Putamen (tissue), 1 donor: ENCODE measurements at places on chromosomes 2 and 18.

DNA sequence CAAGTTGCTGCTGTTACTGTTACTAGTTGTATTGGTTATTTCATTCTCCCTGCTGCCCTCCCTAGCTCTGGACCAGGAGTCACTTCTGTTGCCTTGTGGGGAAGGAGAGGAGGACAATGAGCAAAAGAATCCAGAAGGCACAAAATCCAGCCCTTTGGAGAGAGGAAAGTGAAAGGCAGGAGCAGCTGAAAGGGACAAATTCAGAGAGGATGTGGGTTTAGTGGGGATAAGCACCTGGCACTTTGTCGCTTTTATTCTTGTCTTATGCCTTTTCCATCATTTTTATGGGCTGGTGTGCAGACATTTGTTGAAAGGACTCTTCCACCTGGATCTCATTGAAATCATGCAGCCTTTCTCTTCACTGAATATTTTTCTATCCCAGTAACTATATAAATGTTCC lies 24.3 kb upstream of the LTBP1 start:
- no peak for DNase-seq

DNA sequence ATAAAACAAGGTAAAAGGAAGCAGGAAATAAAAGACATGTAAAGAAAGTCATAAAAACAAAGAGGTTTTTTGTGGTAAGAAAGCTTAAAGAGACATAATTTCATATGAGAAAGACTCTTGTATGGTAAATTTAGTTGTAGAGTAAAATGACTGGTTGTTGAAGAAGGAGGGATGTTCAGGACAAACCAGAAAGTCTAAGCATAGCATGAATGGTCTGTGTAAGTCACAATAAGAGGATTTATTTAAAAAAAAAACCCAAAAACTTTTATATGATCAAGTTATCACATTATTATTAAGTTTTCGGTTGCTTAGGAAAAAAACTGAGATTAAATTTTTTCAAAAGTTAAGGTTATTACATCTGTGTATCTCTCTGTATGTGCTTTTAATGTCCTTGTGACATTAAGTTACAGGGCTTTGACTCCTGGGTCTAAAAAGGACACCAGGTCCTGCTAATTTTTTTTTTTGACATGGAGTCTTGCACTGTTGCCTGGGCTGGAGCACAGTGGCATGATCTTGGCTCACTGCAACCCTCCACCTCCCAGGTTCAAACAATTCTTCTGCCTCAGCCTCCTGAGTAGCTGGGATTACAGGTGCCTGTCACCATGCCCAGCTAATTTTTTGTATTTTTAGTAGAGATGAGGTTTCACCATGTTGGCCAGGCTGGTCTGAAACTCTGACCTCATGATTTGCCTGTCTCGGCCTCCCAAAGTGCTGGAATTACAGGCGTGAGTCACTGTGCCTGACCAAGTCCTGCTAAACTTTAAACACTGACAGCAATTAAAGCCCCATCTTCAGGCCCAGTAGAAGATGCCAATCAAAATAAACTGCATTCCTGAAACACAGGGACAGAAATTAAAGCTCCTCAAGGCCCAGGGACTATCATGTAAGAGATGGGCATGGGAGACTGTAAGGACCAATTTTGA lies 14.2 kb upstream of the OXER1 start:
- DNase-seq: no peak

- DNase-seq: no peak
These were observed 11.2 kb downstream of the RND3 start for GRCh38 chr2:150476286-150476685.

DNA sequence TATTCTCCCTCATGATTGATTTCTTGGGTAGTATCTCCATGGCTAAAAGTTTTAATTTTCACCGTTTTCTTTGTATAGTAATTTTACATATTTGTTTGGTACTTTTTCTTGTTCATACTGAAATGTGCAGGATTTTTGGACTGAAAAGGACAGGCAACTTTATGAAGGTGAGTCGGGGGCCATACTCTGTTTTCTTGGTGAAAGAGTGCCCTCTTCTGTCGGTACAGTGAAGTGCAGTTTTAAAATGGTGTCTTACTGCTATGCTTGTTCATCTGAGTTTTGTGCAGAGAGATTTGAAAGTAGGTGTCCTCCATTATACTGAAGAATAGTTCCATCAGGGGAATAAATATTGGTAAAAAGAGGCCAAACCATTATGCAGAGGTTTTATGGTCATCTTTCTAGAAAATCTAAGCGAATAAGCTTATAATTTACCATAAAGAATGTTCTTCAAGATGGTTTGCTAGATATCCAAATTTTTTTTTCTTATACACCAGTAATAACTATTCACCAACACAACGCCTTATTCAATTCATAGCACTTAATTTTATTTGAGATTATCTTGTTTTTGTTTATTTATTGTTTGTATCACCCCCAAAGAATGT lies 8.7 kb upstream of the SERPINB13 start:
- no peak for DNase-seq

DNA sequence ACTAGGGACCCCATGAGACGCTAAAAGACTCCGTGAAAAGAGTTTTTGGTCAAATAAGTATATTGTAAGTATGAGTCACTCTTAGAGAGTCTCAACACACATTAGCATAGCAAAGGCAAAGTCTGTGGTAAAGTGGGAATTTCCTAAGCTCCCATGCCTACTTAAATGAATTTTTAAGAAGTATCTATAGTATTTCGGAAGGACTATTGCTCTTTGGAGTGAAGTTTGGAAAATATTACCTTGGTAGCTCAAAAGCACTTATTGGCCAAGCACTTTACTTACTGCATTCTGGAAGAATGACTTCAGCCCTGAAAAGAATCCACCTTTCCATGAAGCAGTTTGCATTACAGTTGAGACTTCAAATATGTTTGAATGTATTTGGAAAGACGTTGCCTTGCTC lies 57.1 kb downstream of the CAVIN2 start:
- DNase-seq: no peak

DNA sequence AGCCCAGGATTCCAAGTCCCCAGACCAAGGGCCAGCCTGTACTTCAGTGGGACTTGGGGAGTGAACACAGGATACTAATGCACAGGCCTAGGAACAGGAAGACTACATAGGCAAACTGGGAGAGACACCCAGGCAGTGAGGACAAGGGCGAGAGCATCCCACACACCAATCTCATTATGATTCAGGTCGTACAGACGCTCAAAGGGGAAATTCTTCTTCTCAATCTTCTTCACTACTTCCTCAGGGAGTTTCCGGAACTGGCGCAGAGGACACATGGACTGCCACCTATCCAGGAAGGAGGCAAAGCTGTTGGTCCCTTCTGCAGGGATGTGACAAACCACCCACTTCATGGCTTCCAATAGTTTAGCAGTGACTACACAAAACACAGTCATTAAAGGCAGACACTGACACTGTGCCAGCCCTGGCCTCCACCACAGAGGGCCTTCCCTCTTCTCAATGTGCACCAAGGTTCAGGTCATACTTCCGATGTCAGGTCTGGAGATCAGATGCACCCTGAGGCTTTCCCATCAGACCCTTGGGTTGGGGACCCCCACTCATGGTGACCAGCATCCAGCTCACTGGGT lies 18.0 kb downstream of the SNRNP200 start:
- no peak for DNase-seq

DNA sequence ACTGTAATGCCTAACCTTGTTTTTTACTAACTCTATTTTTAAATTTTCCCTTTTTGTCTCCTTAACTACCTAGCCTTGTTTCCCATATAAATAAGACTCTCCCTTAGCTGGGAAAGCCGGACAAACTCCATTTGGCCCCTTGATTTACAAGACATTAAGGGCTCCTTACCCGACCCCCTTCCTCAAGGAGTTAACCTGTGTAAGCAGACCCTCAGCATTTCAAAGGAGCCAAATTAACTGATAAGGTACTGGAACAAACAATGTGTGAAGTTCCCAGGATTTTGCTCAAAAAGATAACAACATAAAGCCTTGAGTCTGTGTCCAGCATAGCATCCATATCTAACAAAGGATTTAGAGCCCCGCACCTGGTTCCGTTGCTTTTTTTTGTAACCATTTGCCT lies 59.6 kb upstream of the C2orf15 start:
- no peak for DNase-seq

GRCh38 chr2:155727187-155727895 lies 605.2 kb downstream of the NR4A2 start:
- DNase-seq: no peak

DNA sequence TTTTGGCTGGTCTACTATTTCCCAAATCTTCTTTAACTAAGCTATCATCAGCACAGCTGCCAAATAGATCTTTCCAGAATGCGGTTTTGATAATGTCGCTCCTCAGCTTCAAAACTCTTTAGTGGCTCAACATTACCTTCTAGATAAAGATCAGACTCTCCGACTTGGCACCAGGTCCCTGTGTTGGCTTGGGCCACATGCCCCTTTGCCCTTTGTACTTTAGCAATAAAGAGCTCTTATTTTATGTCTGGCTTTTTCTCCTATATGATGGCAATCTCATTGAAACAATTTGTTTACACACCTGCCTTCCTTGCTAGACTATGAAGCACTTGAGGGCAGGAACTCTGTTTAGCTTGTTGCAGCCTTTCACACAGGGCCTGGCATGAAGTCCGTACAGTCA lies 128.9 kb upstream of the GATA6 start:
- no peak for DNase-seq

DNA sequence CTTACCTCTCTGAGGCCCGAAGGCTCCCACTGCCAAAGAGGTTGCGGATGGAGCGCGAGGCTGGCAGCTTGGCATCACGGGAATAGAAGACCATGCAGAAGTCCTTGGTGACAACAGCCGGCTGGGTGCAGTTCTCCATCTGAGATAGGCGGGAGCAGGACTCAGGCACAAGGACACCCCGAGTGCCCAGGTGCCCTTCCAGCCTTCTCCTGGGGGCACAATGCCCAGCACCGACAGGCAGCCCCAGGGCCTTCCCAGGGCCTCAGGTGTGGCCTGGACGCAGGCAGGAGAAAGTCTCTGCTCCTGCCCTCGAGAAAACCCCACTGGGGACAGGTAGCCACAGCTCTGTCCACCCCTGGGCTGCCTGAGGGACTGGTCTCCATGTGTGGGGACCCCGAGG lies 33.6 kb downstream of the AQP12A start:
- DNase-seq: no peak

GRCh38 chr2:160582490-160583145 lies 89.0 kb upstream of the RBMS1 start:
- DNase-seq: no peak

DNA sequence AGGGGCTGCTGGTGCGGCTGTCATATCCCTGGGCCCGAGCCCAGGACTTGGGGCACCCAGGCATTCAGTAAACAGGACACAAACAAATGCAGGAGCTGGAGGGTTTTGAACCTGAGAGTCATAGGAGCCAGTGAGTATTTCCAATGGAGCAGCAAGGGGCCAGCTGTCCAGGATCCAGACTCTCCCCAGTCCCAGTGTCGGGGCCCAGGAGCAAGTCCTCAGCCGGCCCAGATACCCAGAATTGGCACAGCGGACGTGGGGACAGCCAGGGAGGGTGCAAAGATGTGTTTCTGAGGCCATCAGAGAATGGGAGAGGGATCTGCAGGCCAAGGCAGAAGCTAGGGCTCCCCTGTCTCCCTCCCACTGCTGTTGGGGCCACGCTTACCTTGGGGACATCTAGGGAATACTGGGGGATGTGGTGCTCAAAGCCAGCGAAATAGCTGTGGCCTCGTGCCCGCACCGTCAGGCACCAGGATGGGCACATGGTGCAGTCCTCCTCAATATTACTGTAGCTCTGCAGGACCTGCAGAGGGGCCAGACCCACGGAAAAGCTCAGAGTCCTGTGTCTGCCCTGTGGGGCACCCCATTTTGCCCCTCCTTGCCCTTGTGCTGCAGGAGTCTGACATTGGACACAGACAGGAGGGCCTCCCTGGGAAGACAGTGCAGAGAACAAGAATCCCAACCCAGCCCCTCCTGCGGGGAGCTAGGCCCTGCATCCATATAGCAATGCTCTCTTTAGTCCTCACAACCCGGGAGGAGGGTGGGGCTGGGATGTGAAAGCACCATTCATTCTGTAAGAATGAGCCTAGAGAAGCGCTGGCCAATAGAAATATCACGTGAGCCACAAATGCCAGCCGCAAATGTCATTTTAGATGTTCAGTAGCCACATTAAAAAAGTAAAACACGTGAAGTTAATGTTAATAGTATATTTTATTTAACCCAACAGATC lies 15.4 kb downstream of the CFAP65 start:
- peak; percentile 89 for DNase-seq

DNA sequence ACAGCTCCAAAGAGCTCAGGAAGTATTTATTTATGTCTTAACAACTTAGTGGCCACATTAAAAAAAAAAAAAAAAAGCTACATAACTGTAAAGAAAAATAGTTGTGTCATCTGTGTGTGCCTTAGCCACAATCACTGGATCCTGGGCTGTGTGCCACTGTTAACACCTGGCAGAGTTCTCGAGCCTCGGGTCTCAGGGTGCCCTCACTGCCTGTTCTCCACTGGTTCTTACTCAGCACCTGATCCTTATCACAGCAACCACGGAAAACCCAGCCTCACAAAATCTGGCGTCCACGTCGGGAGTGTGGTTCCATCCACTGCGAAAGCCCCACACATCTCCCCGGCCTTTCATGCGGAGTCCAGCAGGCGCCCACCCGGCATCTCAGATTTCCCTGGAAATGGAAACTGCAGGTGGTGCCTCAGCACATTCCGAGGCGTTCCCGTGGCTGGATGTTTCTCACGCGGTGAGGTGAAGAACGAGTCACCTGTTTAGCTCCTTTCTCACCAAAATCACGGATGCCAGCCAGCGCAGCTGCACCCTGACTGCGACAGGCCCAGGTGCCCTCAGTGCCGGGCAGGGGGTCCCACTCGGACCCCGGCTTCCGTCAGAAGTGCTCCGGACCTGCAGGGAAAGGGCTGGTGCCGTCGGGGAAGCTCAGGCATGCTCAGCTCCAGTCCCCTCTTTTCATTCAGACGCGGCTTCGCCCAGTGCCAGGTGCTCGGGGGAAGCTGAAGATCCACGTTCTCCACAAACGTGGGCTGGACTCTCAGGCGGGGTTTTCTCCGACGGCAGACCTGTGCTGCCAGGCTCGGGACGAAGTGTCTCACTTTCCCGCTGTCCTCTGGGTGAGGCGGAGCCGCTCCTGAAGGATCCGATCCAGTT lies 198.7 kb upstream of the SALL3 start:
- DNase-seq: no peak

GRCh38 chr2:136764452-136765255 lies 691 bp upstream of the THSD7B start:
- no peak for DNase-seq
